ENCODE measurements at places on chromosomes 6 and 20.

- no peak for DNase-seq
Measured at GRCh38 chr20:3046677-3047462, 1.0 kb downstream of the MRPS26 start.

DNA sequence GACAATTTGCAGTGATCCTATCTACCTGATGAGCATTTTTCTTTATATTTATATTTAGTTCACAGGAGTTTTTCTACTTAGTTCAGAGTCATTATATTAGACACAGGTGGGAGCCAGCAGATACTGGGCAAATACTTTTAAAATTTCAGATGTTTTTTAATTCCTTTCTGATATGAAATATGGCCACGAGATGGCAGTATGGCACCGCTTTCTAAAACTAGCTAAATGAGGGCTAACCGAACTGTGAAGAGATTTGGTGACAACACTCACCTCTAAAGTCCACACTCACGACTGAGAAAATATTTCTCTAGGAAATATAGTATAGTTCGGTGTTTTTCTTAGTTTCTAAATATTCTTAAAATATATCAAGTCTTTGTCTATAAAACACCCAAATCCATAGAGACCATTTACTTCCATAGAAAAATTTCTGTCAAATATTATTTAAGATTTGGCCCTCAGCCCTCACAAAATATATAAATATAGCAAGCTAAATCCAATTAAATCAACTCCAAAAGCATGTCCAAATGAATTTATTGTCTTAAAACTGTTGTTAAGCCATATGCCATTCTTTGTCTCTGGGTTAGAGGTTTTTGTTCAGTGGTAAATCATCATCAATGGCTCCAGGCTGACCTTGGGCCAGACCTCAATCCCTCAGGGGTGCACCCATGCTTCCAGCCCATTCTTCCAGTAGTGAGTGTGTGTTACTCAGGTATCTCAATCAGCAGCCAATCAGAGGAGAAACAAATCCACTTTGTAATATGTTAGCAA is 63.6 kb downstream of the HUS1B start:
- DNase-seq: peak; percentile 78

DNA sequence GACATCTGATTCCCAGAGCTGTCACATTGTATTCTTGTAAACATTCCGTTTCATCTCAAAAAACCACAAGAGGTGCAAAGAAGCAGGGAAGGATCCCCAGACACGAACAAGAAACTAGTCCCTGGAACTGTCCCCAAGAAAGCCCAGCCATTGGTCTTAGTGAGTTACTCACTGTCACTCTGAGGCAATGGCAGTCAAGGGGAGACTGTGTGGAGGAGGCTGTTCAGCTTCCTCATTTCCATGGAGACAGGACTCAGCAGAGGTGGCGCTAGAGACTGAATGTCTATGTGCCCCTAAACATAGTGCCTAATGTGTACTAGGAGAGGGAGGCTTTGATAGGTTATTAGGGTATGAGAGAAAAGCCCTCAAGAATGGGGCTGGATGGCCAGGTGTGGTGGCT is 11.1 kb downstream of the ULBP1 start:
- DNase-seq: peak; percentile 49

DNA sequence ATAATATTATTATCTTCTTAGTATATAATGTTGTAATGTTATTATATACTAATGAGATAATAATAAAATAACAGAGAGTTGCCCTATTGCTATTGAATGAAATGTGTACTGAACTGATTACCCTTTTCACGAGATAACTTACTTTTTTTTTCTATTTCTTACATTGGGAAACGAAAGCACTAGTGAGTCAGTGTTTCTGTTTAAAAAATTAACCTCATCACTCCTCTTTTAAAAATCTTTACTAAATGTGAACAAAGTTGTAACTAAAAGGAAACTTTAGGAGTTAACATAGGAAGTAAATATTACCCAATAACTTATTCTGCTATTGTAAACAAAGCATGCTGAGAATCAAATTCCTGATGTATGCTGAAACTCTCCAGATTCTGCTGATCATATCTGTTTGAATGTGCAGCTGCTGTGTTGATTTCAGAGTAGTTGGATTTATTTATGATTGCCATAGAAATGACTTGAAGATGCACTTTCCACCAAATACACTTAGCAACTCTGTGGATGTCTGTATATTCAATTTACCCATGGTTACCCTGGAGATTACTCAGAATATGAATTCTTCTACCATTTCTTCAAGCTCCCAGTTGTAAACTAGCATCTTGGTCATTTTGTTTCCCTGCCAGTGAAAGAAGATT is 523.4 kb downstream of the TENT5A start:
- DNase-seq: no peak

DNA sequence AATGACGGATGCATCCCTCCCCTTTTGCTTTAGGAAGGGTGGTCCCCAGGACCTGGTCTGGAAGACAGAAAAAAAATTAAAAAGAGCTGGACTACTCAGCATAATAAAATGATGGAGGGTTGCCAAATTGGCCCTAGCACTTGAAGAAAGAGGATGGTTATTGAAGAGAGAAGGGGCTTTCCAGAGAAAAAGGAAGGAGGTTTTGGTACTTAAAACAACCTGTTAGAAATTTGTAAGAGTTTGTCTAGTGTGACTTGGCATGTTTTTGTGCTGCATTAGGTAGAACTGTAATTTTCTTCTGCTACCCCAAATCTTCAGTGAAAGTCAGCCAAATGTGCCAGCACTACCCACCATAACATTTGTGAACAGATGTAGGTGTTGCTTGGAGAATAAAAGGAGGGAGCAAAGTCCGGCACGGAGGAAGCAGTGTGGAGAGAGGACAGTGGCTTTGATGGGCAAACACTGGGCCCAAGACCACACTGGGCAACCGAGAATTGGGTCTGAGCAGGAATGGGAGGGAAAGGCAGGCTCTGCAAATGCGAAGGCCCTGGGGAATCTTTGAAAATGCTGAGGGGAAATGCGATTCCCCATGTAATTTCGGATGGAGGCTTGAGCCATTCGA is 160.9 kb downstream of the QRSL1 start:
- DNase-seq: no peak

DNA sequence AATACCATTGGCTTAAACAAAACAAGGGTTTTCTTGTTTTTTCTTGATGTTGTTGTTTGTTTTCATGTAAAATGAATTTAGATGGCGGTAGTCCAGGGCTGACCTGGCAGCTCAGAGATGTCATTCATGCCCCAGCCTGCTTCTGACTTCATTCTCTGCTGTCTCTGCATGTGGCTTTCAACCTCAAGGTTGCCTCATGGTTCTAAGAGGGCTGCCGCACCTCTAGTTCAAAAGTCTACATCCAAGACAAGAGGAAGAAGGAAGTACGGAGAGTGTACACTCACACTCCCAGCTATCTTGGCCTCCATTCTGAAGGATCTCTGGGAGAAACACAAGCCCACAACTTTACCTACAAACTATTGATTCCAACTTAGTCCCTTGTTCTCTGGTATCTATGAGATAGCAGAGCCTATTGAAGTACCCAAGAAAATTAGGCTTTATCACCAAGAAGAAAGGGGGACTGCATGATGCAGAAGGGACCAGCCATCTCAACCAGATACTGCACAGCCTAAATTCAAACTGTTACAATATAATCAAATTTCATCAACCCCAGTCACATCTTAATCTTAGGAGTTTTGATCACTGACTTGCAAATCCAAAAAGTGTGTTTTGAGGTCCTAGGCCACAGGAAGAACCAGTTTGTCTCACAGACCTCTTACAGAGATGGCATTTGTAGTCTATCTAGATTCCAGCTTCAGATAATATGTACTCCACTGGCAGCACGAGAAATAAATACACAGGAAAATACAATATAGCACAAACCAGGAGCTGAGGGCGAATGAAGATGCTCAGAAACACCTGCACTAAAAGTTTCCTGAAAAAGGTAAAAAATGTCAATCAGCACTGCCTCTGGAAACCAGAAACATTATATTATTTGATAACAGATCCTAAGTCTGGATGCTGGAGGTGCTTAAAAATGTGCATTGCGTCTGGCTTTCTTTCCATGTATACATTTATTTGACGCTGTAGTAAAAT is 866 bp upstream of the BTN3A3 start:
- no peak for DNase-seq

- no peak for DNase-seq
Measured at GRCh38 chr6:52632011-52632410, 38.9 kb upstream of the TMEM14A start.

DNA sequence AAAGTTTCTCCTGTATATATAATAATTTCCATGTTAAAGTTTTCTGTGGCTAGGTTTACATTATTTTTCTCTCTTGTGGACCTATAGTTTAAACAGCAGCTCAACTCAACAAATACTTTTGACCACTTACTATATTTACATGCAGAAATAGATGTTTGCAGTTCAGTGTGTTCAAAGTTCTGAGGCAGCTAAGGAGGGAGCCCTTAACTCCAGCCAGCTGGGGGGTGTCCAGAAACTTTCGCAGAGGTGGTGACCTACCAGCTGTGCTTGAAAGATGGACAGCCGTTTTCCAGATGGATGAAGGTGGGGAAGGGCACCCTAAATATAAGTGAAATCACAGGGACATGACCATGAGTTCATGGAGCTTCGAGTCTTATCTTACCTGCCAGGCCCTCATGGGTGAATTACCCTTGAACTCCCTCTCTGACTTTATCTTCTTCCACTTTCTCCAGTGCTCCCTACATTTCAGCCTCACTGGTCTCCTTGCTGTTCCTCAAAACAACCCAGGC is 33.4 kb downstream of the DHX35 start:
- DNase-seq: no peak

- no peak for DNase-seq
Measured at GRCh38 chr6:81328700-81329099, 423.8 kb downstream of the TENT5A start.

DNA sequence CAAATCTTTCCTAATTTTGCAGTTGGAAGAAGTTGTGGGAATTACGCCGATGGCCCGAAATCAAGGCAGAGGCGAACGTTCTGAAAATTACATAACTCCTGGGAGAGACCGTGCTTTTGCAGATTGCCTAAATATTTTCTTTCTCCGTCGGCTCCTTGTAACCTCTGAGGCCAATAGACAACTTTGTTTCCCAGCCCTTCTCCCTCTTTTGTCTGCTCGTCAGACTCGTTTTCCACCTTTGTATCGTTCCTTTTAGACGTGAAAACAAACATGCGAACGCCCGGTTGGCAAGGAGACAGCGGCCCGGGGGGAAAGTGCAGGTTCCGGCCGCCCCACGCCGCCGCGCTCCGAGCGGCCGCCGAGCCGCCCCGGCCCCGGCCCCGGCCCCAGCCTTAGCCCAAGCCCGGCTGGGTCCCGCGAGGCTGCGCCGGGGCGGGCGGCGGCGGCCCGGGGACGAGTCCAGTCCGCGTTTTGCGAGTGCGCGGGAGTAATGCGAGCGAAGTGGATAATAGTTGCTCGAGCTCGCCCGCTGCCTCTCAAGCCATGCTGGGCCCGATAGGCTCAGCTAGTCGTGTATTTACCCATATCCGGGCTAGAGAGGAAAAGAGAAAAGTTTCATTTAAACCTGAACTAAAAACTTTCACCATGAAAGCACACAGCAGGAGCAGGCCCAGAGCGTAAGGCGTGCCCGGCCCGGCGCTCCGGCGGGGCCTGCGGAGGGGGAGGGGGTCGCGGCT is at the start of gene ARID1B:
TSS of gene ARID1B (plus strand) at position 539 of the 737 bp plus-strand sequence. CDS start 303 bp downstream, outside the sequence.
- DNase-seq: peak; percentile 82

- no peak for DNase-seq
Measured at GRCh38 chr20:54255157-54255556, 47.3 kb downstream of the PFDN4 start.

- no peak for DNase-seq
Measured at GRCh38 chr6:40348591-40348990, 238.6 kb downstream of the LRFN2 start.

DNA sequence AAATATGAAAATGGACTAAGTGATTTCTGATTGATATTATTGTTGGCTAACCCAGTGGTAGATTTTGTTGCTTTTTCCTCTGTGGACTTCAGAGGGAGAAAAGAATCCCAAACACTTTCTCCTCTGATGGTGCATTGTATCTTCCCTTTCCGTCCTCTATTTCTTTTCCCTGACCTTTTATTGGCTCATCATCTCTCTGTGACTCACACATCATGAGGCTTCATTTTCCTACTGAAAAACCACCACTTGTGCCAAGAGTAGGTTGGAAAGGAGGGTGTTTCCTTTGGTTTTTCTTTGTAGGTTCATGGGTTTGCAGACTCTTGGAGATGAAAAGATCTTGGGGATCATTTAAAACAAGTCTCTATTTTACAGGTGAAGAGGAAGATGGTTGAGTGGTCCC is 311.7 kb upstream of the JAG1 start:
- peak; percentile 33 for DNase-seq

DNA sequence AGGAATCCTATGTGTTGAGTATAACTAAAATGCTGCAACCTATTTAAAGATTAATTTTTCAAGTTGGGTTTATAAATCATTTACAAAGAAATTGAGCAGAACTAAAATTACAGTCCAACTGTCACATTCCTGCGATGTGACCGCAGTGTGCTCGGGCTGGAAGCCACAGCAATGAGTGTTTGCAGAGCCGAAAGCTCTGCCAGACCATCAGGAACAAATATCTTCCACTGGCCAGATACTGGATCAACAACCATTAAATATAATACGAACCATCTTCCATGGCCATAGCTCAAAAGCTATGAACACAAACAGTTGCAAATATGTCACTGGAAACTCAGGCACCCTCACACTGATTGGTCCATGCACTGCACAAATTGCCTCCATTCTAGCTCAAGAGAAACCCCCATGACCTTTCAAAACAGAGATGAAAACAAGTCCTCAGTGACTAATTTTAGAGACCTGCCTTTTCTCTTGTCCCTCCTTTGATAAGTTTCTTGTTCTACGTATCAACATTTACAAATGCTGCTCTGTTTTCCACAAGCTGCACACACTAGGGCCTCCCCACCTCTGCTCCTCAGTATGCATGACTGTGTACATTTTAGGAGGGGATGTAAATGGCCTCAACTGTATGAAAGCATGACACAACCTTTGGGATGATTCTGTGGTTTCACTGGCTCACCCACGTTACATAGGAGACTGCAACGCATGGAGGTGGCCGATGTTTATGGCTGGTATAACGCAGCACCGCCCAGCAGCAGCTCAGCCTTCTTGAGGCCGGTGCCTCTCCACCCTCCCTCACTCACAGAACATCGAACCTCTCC is 171.7 kb downstream of the WDR27 start:
- DNase-seq: no peak

DNA sequence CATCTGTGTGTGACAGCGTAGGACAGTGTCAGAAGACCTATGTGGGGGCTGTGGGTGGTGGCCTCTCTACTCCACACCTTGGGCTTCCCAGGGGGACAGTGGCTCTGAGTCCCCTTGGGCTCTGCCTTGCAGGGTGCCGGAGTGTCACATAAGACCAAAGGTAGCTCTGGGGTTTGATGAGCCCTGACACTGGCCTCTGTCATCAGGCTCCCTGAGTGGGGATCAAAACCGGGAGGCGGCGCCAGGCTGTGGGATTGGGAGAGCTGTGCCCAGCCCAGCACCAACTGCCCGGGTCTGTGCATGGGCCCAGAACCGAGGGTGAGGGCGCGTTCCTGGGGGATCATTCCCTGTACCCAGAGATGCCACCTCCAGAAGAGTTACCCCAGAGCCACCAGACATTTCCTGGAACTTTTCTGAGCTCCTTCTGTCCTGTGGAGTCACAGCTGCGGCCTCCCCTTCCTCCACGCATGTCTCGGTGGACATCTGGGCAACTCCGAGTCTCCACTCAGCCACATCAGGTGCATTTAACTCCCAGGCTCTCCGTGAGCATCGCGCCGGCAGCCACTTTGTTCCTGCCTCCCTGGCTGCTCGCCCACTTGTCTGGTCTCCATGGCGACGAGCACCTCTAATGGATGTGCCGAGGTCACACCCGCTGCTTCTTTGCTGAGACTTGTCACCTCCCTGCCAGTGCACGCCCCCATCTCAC is 94.7 kb downstream of the TMEM242 start:
- DNase-seq: no peak
